HCT116 (cell line): ENCODE measurements at places on chromosomes 2 and 18. TPM values are rescaled to one million over a fixed set of nuclear protein-coding genes. Genes with fewer than 3 reads are reported as not detected.

DNA sequence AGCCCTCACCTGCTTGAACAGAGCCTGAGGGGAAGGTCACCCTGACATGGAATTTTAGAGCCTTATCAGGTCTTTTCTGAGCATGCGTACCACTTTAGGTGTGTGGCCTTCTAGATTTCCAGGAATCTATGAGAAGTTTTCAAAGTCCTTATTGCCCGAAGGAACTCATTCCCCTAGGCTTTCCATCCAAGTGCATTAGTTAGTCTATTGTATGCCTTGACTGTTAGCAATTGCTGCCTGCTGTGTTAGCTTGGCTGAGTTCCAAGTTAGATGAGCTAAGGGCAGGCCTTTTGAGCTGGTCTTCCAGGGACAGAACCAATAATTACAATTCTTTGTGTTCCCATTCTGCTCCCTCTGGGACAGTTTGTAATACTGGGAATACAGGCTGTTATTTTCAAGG lies 30.8 kb upstream of the PUM2 start:
- no peak for DNase-seq

GRCh38 chr2:175606010-175606841 lies 395.8 kb downstream of the LNPK start:
- DNase-seq, result no peak

DNA sequence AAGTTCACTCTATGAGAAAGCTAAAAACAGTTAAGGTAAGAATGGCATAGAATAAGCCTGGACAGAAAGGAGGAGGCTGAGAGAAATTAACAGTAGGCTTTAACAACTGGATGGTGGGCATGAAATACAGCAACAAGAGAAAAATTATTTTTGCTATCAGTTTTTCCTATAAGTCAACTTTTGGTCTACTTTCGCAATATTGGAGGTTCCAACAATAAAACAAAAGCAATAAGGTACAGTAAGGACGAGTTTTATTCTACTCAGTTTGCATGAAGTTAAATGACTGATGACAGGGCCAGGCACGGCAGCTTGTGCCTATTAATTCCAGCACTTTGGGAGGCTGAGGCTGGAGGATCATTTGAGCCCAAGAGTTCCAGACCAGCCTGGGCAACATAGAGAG lies 17.3 kb downstream of the RAB1A start:
- DNase-seq, result no peak

Gene SERPINE2
- 93.3 TPM for total RNA-seq
